CD8-positive, alpha-beta memory T cell (primary cell): ENCODE measurements at places on chromosomes 12 and 14.

- no peak for DNase-seq
These were observed 123.5 kb downstream of the TTC8 start for GRCh38 chr14:88947646-88948598.

GRCh38 chr14:70904373-70904772 lies 2.9 kb upstream of the PCNX1 start:
- DNase-seq = no peak

- no peak for DNase-seq
These were observed 7.2 kb downstream of the NAB2 start for GRCh38 chr12:57096099-57096572.

GRCh38 chr12:6450091-6450868 lies 1.6 kb upstream of the TAPBPL start:
- DNase-seq = no peak

- no peak for DNase-seq
These were observed 671.5 kb downstream of the MED13L start for GRCh38 chr12:115606040-115606439.

DNA sequence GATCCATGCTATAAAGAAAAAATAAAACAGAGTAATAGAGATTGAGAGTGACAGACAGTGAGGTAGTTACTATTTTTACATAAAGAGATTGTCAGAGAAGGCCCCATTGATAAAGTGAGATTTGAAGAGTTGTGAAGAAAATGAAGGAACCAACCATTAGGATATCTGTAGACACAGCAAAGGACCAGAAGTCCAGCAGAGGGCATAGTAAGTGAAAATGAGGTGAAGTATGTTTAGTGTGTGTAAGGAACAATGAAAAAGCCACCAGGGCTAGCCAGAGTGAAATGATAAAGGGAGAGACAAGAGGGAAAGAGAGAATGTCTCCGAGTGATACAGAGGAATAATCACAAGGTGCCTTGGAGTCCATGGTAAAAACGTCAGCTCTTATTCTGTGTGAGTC lies 411.0 kb downstream of the NELL2 start:
- DNase-seq = no peak

DNA sequence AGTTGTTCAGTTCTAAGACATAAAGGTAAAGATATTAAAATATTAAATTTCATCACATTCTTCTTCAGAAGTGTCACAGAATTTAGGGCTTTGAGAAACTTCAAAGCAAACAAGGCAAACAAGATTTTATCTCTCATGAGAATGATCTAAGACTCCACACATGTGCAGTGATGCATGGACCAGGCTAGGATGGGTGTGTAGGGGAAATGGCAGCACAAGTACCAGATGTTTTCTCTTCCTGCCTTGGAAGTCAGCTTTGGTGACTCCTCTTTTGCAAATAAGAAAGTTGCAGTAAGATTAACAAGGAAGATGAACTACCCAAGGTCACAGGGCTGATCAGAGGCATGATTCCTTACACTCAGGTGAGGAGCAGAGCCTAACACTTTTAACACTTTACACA lies 163.8 kb upstream of the LMNTD1 start:
- DNase-seq = no peak

DNA sequence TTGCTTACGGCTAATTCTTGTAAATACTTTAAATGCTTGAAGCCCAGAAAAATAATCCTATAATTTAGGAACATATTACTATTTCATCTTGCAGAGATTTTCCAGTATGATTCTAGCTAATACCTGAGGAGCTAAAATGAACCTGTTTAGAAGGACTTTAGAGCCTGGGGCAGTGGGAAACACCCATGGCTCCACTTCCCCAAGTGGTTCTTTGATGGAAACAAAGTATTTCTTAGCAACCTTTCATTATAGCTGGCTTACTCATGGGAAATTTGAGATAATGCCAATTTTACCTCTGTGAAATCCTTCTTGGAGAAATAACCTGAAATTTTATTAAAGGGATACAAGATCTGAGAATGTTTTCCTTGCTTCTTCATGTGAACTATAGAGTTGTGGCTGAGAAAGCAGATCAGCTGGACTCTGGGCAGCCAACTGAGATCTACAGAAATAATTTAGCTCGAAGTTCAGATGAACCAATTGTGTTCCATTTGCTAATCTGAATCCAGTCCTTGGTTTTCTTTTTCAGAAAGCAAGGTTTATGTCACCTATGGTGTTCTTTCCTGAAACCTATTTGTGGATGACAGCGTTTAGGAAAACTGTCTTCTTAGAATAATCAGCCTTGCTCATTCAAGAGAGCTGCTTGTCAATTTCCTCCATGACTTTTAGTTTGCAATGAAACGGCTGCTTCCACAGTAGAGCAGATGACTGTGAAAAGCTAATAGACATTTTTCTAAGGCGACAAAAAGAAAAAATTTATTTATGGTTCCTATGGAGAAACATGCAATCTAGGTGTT lies 141.8 kb upstream of the CPM start:
- DNase-seq = no peak

DNA sequence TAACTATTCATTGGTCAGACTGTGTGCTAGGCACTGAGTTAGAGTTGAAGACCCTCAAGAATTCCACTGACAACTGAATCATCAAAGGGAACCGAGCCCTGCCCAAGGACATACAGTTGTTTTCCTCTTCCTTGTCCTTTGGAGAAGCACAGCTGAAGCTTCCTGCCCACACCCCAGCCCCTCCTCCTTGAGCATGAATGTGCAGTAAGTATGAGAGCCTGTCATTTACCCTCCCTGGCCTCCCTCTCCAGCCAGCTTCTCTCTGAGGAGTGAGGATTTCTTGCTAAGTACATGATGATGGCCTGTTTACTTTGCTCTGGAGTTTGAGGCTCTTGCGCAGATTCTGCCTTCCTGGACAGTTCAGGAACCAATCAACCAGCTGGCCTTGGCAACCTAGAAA lies 235.2 kb downstream of the CACNA1C start:
- DNase-seq = no peak

- no peak for DNase-seq
These were observed 23.7 kb downstream of the FOXN3 start for GRCh38 chr14:89393222-89393745.

- DNase-seq = no peak
These were observed 17.1 kb downstream of the DICER1 start for GRCh38 chr14:95140060-95140858.

DNA sequence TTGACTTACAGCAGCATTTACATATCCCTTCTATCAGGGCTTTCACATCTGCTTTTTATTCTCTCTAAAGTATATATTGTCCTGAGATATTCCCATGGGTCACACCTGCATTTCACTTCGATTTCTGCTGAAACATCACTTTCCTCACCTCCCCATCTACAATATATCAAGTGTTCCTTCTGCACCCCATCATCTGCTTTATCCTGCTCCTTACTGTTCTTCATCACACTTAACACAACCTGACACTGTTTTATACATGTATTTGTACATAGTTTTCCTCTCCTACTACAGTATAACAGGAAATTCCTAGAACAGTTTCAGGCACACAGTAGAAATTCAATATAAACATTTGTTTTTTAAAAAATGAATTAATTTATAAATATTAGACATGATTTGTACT lies 203.1 kb downstream of the EGLN3 start:
- DNase-seq = no peak

GRCh38 chr14:90641615-90642243 lies 174.5 kb downstream of the TTC7B start:
- no peak for DNase-seq

DNA sequence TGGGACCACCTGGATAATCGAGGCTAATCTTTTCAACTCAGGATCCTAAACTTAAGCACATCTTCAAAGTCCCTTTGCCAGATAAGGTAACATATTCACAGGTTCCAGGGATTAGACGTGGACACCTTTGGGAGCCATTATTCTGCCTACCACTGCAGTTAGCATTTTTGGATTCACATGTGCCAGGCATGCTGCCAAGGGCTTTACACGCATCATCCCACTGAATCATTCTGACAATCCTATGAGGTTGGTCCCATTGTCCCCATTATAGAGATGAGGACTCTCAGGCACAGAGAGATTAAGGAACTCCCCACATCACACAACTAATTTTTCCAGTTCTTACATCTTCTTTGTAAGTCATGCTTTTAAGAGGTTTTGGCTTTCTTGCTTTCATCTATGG lies 34.5 kb downstream of the RTN1 start:
- no peak for DNase-seq

- DNase-seq = no peak
These were observed 549 bp downstream of the GPHN start for GRCh38 chr14:66508547-66508845.

DNA sequence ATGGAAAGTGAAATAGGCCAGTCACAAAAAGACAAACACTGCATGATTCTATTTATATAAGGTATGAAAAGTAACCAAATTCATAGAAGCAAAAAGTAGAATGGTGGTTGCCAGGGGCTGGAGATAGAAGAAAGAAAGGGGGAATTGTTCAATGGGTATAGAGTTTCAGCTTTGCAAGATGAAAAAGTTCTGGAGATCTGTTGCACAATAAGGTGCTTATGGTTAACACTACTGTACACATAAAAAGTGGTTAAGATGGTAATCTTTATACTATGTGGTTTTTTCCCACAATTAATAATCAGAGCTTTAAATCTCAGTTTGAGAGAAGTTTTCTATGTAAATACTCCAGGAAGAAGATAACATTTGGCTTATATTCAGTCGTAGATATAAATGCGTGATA lies 73.4 kb downstream of the SLC38A4 start:
- DNase-seq = no peak

GRCh38 chr12:85920324-85920947 lies 46.3 kb downstream of the NTS start:
- DNase-seq = no peak

DNA sequence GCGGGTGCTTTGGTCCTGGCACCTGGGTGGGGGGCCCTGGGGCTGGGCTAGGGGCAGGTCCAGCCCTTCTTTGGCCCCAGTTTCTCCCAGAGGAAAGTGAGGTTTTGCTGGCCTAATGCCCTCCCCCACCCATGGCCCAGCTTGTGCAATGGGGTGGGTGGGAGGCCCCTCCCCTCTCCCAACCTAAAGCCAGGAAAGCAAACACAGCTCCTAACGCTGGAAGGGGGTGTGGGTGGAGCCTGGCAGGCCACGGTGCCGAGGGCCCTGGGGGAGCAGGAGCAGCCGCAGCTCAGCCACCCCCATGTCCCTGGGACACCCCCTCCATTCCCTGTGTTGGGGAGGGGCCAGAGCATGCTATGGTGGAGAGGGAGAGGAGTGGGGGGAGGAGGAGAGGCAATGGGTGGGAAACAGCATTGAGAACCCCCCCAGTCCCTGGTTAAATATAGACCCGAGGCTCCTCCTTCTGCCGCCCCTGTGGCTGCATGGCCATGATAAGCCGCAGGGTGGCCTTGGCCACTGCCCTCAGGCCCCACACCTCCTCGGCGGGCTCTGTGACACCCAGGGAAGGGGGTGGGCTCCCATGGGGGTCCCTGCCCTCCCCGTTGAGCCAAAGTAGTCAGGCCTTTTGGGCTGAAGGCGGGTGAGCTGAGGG lies 4.7 kb downstream of the EXOC3L4 start:
- no peak for DNase-seq

DNA sequence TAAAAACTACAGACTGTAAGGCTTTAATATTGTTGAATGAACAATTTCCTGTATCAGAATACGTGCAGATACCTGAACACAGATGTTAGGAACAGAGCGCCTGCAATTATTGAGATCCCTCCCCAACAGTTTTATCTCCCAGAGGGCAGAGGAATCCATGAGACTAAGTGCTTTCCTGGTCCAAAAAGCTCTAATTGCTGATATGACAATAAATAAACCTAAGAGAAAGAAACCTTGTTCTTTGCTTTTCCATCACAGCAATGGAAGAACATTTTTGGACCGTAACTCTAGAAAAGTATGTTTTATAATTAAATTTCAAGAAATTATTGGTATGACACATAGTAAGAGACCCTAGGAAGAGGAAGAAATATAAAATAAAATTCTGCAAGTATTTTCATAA lies 13.0 kb upstream of the KRT83 start:
- no peak for DNase-seq

GRCh38 chr12:49949866-49950265 lies 671 bp upstream of the AQP2 start:
- DNase-seq = no peak

DNA sequence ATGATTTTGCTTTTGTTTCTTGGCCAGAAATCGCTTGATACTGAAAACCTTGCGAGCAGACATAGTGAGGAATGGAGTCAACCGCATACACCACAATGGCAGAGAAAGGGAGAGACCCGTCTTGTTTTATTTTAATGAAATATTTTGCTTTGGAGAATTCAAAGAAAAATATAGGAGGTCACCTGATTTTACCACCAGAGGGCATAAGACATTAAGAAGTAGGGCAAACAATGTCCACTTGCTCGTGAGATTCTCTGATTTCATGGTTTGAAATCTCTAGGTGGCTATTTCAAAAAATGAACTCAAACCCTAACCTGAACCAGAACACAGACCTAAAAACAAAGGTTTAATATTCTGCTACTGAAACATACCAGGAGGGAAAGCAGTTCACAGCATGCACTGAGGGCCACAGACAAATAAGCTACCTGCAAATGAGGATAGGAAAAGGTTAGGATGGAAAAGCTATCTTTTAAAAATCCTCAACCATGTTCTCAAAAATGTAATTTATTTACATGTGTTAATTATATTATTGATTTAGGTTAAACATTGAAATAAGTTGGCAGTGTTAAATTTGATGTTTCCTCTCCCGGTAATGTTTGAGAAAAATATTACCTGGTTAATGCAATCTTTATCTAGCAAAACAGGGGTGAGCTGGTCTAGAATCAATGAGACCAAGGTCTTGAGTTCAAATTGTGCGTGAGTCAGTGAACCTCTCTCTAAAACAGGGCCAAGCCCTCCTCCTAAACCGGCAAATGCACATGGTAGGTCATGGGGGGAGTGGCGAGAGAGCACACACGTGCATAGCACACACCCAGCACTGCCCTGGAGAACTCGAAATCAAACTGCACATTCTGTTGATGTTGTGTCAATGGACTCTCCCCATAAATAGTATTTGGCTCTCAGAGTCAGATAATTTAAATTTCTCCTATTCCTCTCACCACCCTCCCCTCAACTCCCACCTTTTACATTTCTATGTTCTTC lies 12.5 kb downstream of the IFNG-AS1 start:
- no peak for DNase-seq

- DNase-seq = no peak
These were observed 670 bp downstream of the CCNB1IP1 start for GRCh38 chr14:20332431-20332787.

DNA sequence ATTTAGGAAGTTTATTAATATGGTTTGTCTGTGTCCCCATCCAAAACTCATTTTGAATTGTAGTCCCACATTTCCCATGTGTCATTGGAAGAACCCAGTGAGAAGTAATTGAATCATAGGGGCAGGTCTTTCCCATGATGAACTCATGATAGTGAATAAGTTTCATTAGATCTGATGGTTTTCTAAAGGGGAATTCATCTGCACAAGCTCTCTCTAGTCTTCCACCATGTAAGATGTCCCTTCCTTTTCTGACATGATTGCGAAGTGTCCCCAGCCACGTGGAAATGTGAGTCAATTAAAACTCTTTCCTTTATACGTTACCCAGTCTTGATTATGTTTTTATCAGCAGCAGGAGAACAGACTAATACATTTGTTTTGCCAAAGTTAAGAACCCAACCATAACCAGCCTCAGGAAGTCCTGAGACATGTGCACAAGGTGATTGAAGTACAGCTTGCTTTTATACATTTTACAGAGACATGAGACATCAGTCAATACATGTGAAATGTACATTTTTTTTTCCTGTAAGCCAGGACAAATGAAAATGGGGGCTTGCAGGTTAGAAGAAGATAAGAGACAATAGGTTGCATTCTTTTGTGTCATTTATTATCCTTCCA lies 1136.7 kb downstream of the TMEM121 start:
- no peak for DNase-seq
